ENCODE measurements at places on chromosomes 4 and X.
A peak's percentile ranks its signal among the peaks of the same experiment; 100 is the strongest.

DNA sequence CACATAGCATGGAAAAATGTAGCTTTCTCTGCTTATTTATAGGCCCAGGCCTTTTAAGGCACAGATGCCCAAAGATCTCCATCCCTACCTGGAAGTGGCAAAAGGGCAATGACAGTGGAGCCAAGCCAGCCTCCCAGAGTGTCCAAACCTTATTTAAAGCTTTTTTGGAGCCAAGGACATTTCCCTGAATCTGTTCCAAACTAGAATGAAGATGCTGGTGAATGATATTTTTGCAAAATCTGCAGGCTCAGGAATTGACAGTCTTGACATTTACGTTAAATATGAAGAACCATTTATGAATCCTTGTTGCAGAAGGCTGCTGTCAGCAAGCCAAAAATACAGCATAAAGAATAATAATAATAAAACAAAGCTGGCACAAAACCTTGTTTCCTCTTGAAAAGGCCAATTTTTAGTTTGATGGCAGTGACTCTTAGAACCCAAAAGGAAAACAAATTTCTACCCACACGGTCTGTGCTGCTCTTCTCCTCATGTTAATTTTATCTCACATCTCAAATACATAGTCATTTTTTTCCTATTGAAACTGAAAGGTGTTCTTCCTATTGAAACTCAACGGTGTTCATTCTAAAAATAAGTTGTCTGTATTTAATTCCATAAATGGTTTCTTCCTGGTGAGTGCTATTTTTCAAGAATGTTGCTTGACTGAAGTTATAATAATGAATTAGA lies 206.3 kb upstream of the TBL1X start:
- H3K36me3 ChIP-seq = no peaks in the 10 kb centered on the region
- H3K4me3 ChIP-seq = no peak overlapping the region
- no peaks in the 10 kb centered on the region for H3K27me3 ChIP-seq
- no peak overlapping the region for H3K27ac ChIP-seq
- H3K4me1 ChIP-seq = no peaks in the 10 kb centered on the region
- DNase-seq = no peak

GRCh38 chr4:22901631-22902030 lies 208.9 kb downstream of the GBA3 start:
- H3K4me1 ChIP-seq = peaks cover 4% of the 10 kb centered on the region
- no peak overlapping the region for H3K4me3 ChIP-seq
- no peaks in the 10 kb centered on the region for H3K36me3 ChIP-seq
- no peaks in the 10 kb centered on the region for H3K27me3 ChIP-seq
- DNase-seq = no peak

DNA sequence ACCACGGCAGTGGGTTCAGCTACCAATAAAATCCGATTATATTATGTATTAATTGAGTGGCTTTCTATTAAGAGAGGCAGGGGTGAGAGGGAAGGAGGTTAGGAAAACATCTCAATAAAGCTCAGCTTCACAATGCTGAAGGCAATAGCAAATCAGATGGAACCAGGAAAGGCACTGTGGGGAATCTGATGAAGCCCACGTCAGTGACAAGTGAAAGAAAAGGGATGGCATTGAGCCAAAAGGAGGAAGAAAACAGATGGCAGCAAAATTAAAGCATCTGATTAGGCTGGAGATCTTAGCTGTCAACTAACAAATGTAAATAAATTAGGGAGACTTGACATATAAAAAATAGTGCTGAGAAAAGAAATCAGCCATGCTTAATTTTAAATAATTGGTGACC lies 180.9 kb downstream of the RASL11B start:
- no peak overlapping the region for H3K4me3 ChIP-seq
- no peaks in the 10 kb centered on the region for H3K4me1 ChIP-seq
- no peak overlapping the region for H3K27ac ChIP-seq
- no peaks in the 10 kb centered on the region for H3K36me3 ChIP-seq
- no peaks in the 10 kb centered on the region for H3K27me3 ChIP-seq

DNA sequence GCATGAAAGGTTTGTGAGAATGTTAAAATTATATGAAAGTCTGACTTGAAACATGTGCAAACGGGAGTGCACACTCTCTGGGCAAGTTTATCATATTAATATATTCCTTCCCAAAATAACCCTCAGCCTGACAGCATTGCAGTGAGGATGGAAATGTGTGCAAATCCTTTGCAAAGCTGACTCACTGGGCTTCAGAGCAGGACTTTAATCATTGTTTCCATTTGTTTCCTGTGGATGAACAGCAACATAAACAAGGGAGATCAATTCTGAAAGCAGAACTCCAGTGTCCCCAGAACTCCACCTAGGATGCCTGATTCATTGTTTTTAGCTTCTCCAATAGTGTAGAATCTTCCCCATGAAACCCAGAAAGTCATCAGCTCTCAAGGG lies 32.9 kb downstream of the SLC2A9 start:
- H3K27me3 ChIP-seq = no peaks in the 10 kb centered on the region
- peaks cover 1% of the 10 kb centered on the region for H3K36me3 ChIP-seq
- DNase-seq = no peak
- H3K27ac ChIP-seq = no peak overlapping the region

DNA sequence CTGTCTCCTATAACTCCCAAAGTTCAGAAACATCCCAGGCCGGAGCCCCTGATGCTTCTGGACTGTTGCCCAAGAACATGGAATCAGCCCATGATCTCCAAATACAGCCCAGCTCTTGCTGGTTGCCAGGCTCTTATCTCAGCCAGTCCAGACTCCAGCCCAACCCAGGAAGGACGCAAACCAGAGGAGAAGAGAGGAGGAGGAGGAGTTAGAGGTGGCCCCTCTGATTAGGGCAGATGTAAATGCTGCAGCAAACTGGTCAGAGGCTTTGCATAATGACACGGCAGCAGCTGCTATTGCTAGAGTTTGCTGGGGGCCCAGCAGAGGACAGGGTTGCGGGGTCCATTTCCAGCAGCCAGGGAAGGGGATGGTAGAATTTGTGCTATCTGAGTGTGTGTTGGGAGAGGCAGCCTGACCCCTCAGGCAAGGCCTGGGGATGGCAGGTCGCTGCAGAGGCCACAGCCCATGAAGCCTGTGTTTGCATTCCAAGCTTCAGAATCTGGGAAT lies 4.2 kb upstream of the OTUD5 start:
- H3K27ac ChIP-seq = no peak overlapping the region
- DNase-seq = peak; percentile 71
- no peaks in the 10 kb centered on the region for H3K27me3 ChIP-seq
- no peaks in the 10 kb centered on the region for H3K4me1 ChIP-seq

GRCh38 chr4:3046162-3046561 lies 28.2 kb downstream of the HTT-AS start:
- H3K36me3 ChIP-seq = no peaks in the 10 kb centered on the region
- no peak for DNase-seq
- H3K4me1 ChIP-seq = no peaks in the 10 kb centered on the region
- H3K27ac ChIP-seq = no peak overlapping the region
- H3K4me3 ChIP-seq = no peak overlapping the region

GRCh38 chr4:23614284-23614892 lies 275.5 kb downstream of the PPARGC1A start:
- peak; percentile 4 for DNase-seq
- H3K4me1 ChIP-seq = peaks cover 2% of the 10 kb centered on the region
- H3K36me3 ChIP-seq = no peaks in the 10 kb centered on the region

DNA sequence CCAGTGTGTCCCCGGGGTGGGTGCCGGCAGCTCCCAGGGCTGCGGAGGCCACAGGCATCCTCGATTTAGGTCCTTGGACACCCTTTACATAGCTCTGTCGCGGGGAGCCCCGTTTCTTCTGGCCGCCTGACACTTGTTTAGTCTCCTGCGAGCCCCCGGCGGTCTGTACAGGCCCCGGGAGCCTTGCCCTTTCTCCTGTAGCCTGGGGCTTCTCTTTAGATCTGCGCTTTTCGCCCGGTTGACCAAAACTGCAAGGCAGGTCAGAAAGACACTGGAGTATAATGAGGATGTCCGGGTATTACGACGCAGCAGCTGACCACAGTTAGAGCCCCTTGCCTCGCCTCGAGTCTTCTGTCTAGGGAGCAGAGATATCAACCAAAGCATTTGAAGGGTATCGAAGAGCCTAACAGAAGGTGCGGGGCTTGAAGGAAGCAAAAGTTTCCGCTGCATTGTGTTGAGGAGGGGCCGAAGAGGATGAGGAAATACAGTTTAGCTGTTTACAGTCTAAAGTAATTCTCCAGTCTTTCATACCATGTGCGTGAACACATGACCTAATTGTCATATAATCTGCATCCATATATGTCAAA lies 479 bp downstream of the BRCC3 start:
- DNase-seq = no peak
- H3K27me3 ChIP-seq = no peaks in the 10 kb centered on the region
- H3K4me1 ChIP-seq = peaks cover 5% of the 10 kb centered on the region
- H3K36me3 ChIP-seq = peaks cover 9% of the 10 kb centered on the region

DNA sequence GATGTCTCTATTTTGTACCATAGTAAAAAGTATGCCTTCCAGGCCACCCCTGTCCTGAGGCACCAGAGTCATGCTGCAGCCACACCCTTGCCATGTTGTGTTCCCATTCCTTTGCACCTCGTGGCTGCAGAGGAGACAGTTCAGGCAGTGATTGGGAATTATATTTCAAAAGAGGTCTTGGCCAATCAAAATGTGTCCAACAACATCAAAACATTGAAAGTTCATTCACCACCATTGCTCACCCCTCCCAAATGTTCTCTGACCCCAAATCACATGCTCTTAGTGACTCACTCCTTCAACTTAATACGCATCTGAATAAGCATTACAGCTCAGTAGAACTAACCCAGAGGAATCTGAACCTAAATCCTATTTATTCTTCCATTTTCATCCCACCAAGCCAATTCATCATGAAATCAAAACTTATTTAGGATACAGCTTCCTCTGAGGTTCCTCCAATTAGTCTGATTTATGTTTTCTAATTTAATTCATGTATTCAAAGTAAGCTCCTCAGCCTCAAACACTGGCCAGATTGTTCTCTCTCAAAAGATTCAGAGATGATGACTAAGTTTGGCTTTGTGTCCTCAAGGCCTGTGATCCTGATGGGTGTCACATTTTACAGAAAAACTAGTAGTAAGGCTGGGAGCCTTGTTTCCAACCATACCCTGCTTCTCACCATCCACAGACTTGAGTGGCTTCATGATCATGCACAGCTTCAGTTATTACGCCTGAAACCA lies 323.2 kb upstream of the INTU start:
- no peak overlapping the region for H3K4me3 ChIP-seq
- H3K4me1 ChIP-seq = no peaks in the 10 kb centered on the region
- H3K27ac ChIP-seq = no peak overlapping the region
- no peaks in the 10 kb centered on the region for H3K36me3 ChIP-seq
- H3K27me3 ChIP-seq = no peaks in the 10 kb centered on the region
- no peak for DNase-seq

GRCh38 chrX:124426288-124427169 lies 80.2 kb downstream of the SH2D1A start:
- H3K27ac ChIP-seq = no peak overlapping the region
- H3K4me3 ChIP-seq = no peak overlapping the region
- no peaks in the 10 kb centered on the region for H3K27me3 ChIP-seq
- DNase-seq = no peak

DNA sequence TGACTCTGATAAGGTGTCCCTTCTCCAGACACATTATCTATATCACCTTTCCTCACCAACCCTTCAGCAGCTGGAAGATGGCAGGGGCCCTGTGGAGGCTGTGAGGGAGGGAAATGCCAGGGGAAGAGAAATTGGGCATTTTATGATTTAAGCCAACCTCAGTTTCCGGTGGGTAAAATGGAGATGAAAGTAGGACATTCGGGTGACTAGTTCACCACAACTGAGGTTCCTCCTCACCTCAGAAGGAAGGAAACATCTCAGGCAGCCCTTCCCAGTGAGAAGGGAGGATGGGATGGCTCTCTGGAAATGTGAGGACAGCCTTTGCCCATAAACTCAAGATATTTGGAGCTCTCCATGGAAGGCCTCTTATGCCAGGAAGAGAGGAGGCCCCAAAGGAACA lies 251.5 kb downstream of the MID1IP1 start:
- H3K4me3 ChIP-seq = no peak overlapping the region
- H3K27me3 ChIP-seq = peaks cover 5% of the 10 kb centered on the region
- DNase-seq = no peak

- peak overlapping the region; percentile 80 for H3K27ac ChIP-seq
- DNase-seq = peak; percentile 84
- H3K4me1 ChIP-seq = no peaks in the 10 kb centered on the region
- H3K36me3 ChIP-seq = no peaks in the 10 kb centered on the region
Observed at GRCh38 chrX:68693481-68694434, 46.3 kb downstream of the STARD8 start.

GRCh38 chr4:5372198-5372597 lies 320.9 kb downstream of the STK32B start:
- DNase-seq = no peak
- H3K4me1 ChIP-seq = no peaks in the 10 kb centered on the region
- no peaks in the 10 kb centered on the region for H3K36me3 ChIP-seq

DNA sequence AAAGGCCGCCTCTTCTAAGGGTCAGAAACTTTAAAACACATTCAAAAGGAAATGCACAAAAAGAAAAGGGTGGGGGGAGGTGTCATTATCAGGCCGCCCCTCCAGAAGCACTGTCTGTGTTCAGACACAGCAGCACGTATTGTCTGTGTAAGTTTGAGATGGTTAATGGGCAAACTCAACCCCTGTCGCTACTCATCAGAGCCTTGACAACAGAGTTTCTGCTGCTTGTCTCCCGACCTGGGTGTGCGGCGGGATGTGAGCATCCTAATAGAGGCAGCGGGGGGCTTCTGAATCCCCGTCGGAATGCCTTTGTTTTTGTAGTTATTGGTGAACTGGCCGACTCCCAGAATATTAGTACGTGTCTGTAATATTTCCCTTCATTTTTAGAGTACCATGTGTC lies 158.9 kb downstream of the DCTD start:
- no peaks in the 10 kb centered on the region for H3K36me3 ChIP-seq
- H3K4me3 ChIP-seq = no peak overlapping the region
- H3K27me3 ChIP-seq = no peaks in the 10 kb centered on the region
- H3K4me1 ChIP-seq = no peaks in the 10 kb centered on the region
- no peak overlapping the region for H3K27ac ChIP-seq
- no peak for DNase-seq

- H3K27me3 ChIP-seq = no peaks in the 10 kb centered on the region
- no peak overlapping the region for H3K4me3 ChIP-seq
- no peaks in the 10 kb centered on the region for H3K4me1 ChIP-seq
- no peaks in the 10 kb centered on the region for H3K36me3 ChIP-seq
Observed at GRCh38 chrX:139106069-139106468, 394.6 kb upstream of the FGF13 start.

DNA sequence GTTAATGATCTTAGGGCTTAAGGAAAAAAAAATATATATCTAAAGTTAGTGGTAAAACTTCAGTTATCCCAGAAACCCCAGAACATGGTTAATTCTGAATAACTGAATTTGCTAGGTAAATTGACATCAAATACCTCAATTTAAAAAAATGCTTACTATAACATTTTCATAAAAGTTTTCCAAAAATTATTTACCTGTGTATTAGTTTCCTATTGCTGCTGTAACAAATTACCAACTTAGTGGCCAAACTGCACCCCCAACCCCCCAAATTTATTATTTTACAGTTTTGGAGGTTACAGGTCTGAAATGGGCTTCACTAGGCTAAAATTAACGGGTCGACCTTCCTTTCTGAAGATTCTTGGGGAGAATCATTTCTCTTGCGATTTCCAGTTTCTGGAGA lies 95.2 kb downstream of the PDLIM5 start:
- H3K4me1 ChIP-seq = no peaks in the 10 kb centered on the region
- DNase-seq = no peak
- H3K4me3 ChIP-seq = no peak overlapping the region
- peak overlapping the region; percentile 33 for H3K27ac ChIP-seq
- no peaks in the 10 kb centered on the region for H3K27me3 ChIP-seq
- H3K36me3 ChIP-seq = no peaks in the 10 kb centered on the region
